ENCODE measurements at places on chromosomes 7 and 10. TPM values are rescaled to one million over a fixed set of nuclear protein-coding genes. Genes with fewer than 3 reads are reported as not detected.

UBN2 gene
- total RNA-seq = 5.0 TPM

WNT8B gene
- total RNA-seq = not detected

LYZL1 gene
- total RNA-seq = not detected

ZNF239 gene
- total RNA-seq = 2.9 TPM

CPXM2 gene
- 5.1 TPM for total RNA-seq

NPC1L1 gene
- total RNA-seq = not detected

BLVRA gene
- 32.9 TPM for total RNA-seq

PRPF18 gene
- total RNA-seq = 31.9 TPM

AKR1C8 gene
- total RNA-seq = not detected

HBP1 gene
- total RNA-seq = 101 TPM

HMX3 gene
- total RNA-seq = not detected

CFAP58 gene
- 0.56 TPM for total RNA-seq

JCAD gene
- total RNA-seq = 52.4 TPM

CTTNBP2 gene
- not detected for total RNA-seq

MEPCE gene
- 42.9 TPM for total RNA-seq

JAKMIP3 gene
- total RNA-seq = under 0.01 TPM

UCN3 gene
- not detected for total RNA-seq

CLRN3 gene
- 0.09 TPM for total RNA-seq
